PC-9 (cell line): ENCODE measurements at places on chromosomes 1 and 21.

- no peaks in the 10 kb centered on the region for H3K27me3 ChIP-seq
- no peak for DNase-seq
- H3K4me3 ChIP-seq = no peak overlapping the region
- H3K4me1 ChIP-seq = no peaks in the 10 kb centered on the region
- no peaks in the 10 kb centered on the region for H3K36me3 ChIP-seq
Measured at GRCh38 chr1:215523906-215524305, 43.2 kb upstream of the KCTD3 start.

DNA sequence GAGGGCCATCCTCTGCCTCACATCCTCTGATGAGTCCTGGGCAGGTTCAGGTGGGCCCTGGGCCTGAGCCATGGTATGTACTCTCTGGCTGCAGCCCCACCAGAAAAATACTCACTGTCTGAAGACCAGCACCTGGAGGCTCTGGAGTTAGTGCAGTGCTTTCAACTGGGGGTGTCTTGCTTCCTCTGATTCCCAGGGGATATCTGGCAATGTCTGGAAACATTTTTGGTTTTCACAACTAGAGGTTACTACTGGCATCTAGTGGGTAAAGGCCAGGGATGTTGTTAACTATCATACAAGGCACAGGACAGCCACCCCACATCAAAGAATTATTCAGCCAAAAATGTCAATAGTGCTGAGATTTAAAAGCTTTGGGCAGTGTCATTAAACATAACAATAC lies 152.7 kb downstream of the HIVEP3 start:
- H3K36me3 ChIP-seq = no peaks in the 10 kb centered on the region
- no peaks in the 10 kb centered on the region for H3K27me3 ChIP-seq
- H3K4me1 ChIP-seq = no peaks in the 10 kb centered on the region
- H3K4me3 ChIP-seq = no peak overlapping the region
- no peak overlapping the region for H3K27ac ChIP-seq

GRCh38 chr1:44707959-44708831 lies 22.8 kb downstream of the RNU5D-1 start:
- no peaks in the 10 kb centered on the region for H3K27me3 ChIP-seq
- H3K36me3 ChIP-seq = no peaks in the 10 kb centered on the region
- peak overlapping the region; percentile 8; the same call in 1 of the 2 replicates for H3K4me3 ChIP-seq
- H3K4me1 ChIP-seq = peaks cover 56% of the 10 kb centered on the region
- H3K27ac ChIP-seq = peak overlapping the region; percentile 85

DNA sequence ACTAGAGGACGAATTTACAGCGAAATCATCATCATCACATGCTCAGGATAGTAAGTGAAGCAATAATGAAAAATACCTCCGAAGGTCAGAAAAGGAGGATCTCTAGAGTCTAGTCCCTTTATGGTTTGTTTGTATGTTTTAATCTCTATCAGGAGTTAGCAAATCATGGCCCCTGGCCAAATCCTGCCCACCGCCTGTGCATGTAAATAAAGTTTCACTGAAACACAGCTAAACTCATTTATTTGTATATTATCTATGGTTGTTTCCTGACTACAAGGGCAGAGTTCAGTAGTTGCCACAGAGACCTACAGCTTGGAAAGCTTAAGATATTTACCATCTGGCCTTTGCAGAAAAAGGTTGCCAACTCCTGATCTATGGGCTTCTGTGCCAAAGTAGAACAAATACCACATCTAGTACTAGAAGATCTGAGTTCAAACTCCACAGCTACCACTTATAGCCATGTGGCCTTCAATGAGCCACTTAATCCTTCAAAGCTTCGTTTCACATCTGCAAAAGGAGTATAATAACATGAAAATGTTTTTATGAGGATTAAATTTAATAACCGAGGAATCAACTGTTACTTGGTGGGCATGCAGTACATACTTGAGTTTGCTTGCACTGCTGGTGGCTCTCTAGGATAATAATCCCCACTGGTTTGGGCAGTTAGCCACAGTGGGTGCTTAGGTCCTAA lies 94.0 kb upstream of the KIF26B start:
- H3K4me3 ChIP-seq = no peak overlapping the region
- peaks cover 23% of the 10 kb centered on the region for H3K27me3 ChIP-seq
- DNase-seq = no peak
- no peak overlapping the region for H3K27ac ChIP-seq
- no peaks in the 10 kb centered on the region for H3K36me3 ChIP-seq
